ENCODE measurements at places on chromosomes 5 and 9.

DNA sequence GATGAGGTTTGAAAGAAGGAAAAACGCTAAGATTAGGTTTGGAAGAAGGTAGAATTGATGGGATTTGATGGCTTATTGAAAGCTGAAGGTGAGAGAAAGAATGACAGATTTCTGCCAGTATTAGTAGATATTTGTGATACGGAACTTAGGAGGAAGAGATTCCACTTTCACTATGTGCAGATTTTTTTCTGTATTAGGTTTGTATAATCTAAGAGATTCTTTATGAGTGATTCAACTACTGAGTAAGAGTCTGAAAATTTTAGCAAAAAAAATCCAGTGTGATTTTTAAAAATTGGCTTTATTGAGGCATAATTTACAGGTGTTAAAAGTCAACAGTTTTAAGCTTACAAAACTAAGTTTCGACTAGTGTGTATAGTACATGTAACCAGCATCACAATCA, 54.1 kb downstream of the AP3S1 start:
- no peak for DNase-seq

GRCh38 chr5:1834721-1835429, 33.7 kb downstream of the NDUFS6 start:
- no peak for DNase-seq

DNA sequence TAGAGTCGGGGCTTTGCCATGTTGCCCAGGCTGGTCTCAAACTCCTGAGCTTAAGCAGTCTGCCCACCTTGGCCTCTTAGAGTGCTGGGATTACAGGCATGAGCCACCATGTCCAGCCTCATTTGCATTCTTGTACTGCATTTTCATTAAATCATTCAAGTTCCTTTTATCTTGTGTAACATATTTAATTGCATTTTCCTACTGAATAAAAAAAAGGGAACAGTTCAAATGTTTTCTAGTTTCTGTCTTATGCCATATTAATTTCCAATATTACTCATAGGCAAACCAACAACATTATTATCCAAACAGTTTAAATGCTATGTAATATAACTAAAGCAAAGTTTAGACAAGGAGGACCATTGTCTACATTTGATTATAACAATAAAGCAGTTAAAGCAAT, 6.1 kb downstream of the SLC31A1 start:
- no peak for DNase-seq

DNA sequence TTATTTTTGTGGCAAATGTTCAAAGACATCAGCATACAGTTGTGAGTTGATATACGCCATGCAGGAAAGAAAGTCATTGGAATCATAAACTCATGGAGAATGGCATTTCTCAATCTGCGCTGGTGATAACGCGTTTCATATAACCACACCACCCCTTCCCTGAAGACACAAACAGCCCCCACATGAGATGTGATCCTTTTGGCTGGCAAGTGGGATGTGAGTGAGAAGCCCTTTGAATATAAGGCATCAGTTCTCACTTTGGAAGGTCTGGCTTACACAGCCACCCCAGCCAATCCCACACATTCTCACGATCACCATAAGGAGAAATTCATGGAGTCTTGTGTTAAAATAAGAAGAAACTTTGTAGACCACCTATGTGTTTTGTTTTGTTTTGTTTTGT, 725.0 kb downstream of the PRELID2 start:
- DNase-seq = no peak

DNA sequence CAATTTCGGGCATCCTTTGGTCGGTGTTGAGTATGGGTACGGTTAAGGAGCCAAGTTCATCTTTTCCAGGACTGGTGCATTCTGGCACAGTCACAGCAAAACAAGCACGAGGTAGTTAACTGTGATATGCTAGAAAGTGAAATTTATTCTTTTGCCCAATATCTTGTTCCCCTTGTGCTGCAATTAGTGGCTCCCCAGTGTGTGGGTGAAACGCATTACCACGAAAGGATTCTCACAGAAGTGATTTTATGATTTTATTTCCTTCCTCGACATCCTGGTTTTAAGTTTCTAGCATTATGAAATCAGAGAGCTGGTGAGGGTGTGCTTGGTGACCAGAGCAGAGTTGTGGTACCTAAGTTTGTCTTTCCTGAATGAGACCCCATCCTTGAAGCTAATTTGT, 1.5 kb downstream of the FRMPD1 start:
- DNase-seq = no peak
